Hepatic stellate cell (primary cell): ENCODE measurements at places on chromosomes 6 and 20.
A peak's percentile ranks its signal among the peaks of the same experiment; 100 is the strongest.

DNA sequence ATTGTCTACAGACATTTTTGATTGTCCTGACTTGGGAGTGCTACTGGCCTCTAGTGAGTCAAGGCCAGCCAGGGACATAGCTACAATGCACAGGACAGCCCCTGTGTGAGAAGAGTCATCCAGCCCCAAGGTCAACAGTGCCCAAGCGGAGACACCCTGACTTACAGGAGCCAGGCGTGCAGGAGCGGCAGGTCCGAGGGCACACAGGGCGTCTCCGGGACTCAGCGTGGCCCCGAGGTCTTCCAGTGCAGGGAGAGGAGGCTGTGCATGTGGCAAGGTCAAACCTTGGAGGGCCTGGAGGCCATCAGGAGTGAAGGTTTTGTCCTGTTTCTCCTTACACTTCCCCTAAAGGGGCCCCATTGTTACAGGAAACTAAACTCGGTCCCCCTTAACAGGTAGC is 41.3 kb upstream of the QKI start:
- no peak for DNase-seq

GRCh38 chr20:10194166-10194565 is 24.5 kb upstream of the SNAP25 start:
- no peak for DNase-seq

- DNase-seq = no peak
Measured at GRCh38 chr6:11672256-11672655, 106.3 kb downstream of the ADTRP start.

GRCh38 chr6:18349386-18349785 is 37.8 kb upstream of the RNF144B start:
- DNase-seq = no peak

DNA sequence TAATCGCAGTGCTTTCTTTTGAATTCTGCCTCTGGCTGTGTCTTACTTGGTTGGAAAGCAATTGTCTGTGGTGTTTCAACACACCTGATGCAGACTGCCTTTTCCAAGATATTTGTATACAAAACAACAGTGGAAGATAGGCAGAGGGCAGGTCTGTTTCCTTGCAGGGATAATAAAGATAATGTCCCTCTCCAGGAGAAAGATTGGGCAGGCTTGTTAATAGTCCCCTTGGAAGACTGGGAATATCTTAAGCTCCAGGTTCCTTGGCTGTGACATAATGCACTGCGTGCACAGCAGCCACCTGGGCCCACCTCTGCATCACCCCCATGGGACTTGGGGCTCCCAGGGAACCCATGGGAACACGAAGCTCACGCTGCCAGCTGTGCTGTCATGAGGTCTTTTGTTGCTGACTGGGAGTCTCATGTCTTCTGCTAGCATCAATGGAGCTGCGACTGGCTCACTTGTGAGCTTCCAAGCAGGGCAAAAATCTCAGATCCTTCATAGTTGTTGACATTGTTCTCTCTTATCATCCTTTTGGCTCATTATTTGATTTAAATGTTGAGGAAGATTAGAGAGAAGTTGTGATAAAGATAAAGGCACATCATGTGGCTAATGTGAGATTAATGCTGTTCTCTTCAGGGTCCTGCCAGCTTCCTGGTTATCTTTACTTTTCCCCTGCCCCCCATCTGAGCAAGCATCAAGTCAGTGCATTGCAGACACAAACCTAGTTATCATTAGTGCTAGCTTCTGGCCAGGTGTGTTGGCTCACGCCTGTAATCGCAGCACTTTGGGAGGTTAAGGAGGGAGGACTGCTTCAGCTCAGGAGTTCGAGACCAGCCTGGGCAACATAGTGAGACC is 107.1 kb upstream of the ASF1A start:
- no peak for DNase-seq

- no peak for DNase-seq
Measured at GRCh38 chr6:498795-499231, 107.3 kb downstream of the IRF4 start.

DNA sequence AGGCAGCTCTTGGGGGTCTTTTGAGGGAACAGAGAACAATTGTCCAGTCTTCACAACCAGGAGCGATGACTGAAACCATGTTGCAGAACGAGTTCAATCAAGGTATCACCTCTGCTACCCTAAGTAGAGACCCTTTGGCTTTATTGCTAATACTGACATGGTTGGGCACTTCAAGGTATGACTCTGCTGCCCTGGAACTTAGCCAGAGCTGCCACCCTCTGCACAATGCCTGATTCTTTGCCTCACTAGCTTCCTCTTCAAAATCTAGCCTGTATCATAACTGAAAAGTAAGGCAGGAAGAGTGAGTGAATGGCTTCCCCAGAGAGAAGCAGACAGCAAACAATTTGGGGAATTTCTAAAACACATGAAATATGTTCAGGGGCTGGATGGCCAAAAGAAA is 592.7 kb upstream of the NRSN1 start:
- DNase-seq = no peak

DNA sequence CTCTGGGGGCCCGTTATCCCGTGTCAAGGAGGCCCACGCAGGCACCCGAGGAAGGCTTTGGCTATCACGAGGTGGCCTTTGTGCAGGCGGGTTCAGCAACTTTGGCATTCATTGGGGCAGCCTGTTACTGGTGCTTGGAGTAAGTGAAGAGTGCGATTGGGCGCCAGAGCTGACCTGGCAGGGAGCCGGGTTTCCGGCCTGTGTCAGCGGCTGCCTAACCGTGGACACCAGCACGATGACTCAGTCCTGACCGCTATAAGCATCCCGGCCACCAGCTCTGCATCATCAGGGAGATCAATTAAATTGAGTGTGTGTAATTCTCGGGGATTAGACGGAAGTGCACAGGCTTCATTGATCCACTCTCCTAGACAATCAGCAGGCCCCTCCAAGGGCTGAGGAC is 45.9 kb downstream of the CDH4 start:
- no peak for DNase-seq

- peak; percentile 82 for DNase-seq
Measured at GRCh38 chr20:36153736-36154699, 522 bp upstream of the EPB41L1 start.

DNA sequence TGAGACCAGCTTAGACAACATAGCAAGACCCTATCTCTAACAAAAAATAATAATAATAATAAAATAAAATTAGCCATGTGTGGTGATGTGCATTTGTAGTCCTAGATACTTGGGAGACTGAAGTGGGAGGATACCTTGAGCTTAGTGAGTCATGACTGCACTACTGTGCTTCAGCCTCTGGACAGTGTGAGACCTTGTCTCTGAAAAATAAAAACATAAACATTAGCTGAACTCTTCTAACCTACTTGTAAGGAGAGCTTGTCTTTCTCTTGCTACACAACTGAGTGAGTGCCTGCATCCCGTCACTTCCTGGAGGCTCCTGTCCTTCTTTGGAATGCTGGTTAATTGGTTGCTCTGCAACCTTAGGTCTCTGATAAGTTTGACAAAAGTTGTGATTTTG is 5.1 kb upstream of the DBNDD2 start:
- peak; percentile 26 for DNase-seq

- DNase-seq = no peak
Measured at GRCh38 chr6:63560801-63561287, 11.4 kb upstream of the LOC128125822 start.

GRCh38 chr6:83221276-83221675 is 28.1 kb downstream of the RWDD2A start:
- DNase-seq = no peak

GRCh38 chr20:51631011-51631950 is 88.8 kb upstream of the NFATC2 start:
- DNase-seq = peak; percentile 96

DNA sequence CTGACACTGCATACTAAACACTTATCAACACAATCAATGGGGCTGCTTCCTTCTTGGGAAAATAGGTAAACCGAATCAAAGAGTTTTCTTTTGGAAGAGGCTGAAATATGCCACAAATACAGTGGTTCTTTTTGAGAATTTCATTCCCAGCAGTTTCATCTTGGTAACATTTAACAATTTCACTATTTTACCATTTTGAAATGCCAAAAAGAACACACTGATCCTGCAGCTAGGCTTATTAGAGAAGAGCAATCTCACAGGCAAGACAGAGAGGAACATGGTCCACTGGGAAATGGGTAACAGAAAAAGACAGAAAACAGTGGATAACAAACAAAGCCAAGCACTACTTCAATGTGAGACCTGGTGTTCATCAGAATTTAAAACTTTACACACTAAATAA is 2.5 kb downstream of the CNR1 start:
- no peak for DNase-seq

DNA sequence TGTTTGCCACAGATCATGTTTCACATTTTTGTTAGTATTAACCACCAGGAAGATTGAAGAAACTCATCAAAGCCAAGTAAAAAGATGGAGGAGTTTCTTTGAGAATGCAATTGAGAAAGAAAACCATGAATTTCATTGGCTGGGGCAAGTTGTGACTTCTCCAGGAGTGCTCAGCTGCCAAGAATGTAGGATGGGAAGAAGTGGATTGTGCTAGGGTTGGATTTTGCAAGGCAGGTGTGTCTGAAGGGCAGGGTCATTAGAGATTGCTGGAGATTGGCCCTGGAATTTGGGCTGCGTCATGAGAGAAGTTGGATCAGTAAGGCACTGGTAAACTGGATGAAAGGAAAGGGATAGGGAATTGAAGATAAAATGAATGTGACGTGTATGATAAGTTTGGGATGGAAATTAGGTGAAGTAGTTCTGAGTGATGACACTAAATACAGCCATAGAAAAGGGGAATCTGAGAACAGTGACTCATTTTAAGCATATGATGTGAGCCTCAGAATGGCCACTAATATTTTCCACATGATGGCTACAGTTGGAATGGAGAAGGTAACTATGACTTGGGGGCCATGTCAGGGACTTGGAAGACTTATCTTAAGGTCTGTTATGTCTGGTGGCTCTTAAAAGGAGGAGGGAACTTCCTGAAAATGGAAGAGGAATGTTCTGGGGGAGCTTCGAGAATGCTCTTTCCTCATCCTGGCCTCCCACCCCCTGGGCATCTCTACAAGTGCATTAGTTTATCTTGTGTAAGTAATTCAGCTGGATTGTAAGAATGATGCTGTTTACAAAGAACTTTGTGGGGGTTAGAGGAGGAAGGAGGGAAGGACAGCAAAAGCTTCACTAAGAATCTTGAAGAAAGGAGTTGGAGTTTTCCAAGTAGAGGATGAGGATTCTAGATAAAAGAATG is 27.8 kb upstream of the ERVFRD-1 start:
- DNase-seq = no peak

DNA sequence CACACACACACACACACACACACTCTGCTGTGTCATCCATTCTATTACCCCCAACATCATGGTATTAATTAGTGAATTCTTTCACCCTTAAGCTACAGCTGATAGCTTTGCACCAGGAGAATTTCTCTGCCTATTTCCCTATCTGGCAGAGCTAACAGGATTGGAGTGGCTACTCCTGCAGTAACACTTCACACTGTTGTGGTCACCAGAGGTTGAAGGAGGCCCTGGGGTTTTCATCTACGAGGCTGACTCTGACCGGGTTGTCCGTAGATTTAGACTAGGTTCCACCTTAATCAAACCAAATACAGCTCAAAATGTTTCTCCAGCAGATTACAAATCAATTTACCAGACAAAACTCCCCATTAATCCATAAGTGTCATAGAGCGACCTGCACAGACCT is 69.2 kb upstream of the RIPOR2 start:
- no peak for DNase-seq

GRCh38 chr6:26543953-26544352 is 5.8 kb downstream of the HMGN4 start:
- peak; percentile 41 for DNase-seq

DNA sequence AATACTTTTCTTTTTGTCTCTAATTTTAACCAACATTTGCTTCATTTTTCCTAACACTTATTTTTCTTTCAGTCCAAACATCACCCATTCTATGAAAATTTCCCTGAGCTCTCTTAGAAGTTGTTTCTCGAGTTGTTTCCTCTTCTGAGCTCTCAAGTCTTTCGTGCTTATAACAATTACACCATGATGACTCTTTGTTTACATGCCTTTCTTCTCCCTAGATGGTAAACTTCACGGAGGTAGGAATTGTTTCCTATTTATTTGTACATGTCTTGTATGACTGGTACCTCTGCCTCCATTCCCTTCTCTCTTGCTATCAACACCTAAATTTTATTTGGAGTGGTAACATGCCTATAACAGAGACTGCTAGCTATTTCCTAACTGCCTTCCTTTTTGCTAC is 6.4 kb downstream of the BLOC1S5 start:
- no peak for DNase-seq

- DNase-seq = no peak
Measured at GRCh38 chr6:56767892-56768531, 125.3 kb upstream of the DST start.

DNA sequence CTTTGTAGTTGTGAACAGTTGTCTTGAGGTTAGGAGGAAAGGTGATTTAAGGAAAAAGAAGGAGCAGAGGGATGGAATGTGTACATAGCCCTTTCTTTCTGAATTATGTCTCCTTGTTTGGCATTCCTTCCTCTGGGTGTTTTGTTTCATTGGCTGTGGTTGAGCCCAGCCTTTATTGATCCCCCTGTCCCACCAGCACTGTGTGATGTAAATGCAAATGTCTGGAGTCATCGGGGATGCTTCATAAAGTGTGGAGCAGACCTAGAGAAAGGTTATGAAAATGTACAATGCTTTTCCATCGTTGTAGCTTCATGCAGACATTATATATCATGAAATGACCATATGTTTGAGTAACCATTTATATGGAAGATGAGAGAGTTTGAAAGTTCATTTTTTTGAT is 164.5 kb downstream of the PLCB1 start:
- no peak for DNase-seq

DNA sequence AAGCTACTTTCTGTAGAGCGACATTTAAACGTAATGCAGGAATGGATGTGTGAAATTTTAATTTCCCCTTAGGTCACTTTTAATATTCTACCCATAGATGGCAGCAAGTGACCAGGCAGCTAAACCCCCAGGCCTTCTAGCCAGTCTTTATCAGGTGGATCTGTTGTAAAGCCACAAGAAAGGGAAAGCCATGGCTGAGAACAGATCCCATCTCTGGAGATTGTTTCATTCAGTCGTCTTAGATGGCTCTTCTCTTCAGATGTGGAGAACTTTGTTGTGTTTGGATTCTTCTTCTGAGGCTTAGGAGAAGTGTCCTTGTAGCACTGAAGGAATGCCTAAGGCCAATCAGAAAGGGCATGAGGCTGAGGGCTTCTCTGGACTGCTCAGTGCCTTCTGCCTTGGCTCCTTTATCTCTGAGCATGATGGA is 15.8 kb upstream of the RNF182 start:
- DNase-seq = peak; percentile 44

DNA sequence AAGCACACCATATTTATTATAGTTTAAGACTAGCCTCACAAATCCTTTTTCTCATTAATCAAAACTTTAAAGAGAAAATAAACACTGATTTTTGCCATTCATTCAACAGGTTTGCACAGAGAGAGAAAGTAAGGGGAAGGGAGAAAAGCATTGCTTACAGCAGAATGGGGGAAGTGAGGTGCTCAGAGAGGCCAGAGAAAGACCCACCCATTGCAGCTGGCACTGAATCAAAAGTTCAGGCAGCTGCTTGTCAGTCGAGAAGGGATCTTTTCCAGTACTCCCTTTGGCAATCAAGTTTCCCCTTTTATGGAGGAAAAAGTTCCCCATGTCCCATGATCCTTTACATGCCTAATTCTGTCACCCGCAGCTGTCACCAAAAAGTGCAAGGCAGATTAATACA is 8.0 kb upstream of the CRISP2 start:
- no peak for DNase-seq
